Right ventricle myocardium inferior (tissue), 1 donor: ENCODE measurements at places on chromosomes 5 and 9. TPM values are rescaled to one million over a fixed set of nuclear protein-coding genes. Genes with fewer than 3 reads are reported as not detected.

DNA sequence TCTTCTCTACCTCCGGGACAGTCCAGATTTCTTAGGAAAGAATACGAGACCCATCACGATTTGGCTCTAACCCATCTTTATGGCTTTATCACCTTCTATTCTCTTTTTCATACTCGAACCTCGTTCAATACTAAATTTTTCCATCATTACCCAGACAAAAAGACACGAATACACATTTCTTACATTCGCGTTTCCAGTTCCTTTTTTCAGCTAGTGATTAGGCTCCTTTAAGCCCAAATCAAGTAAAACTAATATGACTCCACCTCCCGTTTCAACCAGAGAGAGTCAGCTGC is 506 bp downstream of the ZBTB6 start:
- DNase-seq, result no peak

GRCh38 chr9:134049236-134049635 is 18.6 kb downstream of the BRD3 start:
- peak; percentile 85 for DNase-seq

- peak; percentile 85 for DNase-seq
Measured at GRCh38 chr9:113581865-113582697, 118.6 kb downstream of the RGS3 start.

DNA sequence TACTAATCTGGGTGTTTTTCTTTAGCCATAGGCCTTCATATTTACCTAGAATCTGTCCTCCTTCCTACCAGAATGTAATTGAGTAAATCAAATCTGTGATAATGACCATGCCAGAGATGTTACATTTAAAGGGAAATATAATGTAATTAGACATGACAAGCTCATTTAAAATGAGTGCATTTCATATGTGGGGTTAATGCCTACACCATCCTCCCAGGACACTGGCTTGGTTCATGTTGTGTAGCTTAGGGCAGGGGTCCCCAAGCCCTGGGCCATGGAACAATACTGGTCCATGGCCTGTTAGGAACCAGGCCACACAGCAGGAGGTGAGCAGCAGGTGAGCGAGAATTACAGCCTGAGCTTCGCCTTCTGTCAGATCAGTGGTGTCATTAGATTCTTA is 276.9 kb upstream of the DAP start:
- DNase-seq, result no peak

- DNase-seq, result no peak
Measured at GRCh38 chr5:7445831-7446230, 49.9 kb downstream of the ADCY2 start.

SPAAR gene
- total RNA-seq, result 9.6 TPM

- peak; percentile 42 for DNase-seq
Measured at GRCh38 chr9:135380311-135380960, 99.1 kb upstream of the PPP1R26 start.

RIC1 gene
- total RNA-seq, result 6.9 TPM

C8G gene
- total RNA-seq, result 1.3 TPM

PDZD2 gene
- total RNA-seq, result 59.4 TPM

SPATA31A1 gene
- total RNA-seq, result not detected

HMCN2 gene
- 5.7 TPM for total RNA-seq

DNA sequence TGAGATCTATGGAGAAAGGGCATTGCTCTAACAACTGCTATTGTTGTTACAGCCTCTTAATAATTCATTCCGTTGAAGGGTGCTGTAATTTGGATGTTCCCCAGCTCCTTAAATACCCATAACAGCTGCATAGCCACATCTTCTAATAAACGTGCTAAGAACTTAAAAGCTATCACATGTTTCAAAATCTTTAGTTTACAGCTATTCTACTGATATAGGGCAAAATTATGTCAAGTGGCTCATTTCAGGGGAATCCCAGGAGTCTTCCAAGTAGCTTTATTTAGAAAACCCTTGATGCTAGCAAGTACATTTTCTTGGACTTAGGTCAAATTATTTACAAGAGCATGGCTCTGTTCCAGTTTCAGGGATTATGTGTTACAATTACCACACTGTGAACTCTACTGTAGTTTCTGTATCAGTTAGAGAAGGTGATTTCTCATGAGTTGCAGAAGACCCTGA is 990.4 kb upstream of the ACO1 start:
- no peak for DNase-seq

GRIN1 gene
- not detected for total RNA-seq

DNA sequence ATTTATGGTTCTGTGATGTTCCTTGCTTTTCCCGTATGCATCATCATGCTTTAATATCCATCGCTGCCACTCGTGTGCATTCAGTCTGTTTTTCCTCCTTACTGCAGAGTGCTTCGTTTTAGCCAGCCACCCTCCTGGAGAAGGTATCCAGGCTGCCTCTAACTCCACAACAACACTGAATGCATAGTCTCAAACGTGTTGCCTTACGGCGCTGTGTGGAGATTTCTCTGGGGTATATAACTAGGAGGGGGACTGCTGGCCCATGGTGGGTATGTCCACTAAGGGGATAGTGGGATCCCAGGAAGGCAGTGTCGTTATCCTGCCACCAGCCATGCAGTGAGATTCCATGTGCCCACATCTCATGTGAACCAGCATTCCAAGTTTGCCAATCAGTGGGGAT is 16.4 kb downstream of the BTNL9 start:
- no peak for DNase-seq

PGGT1B gene
- total RNA-seq, result 27.0 TPM

DNA sequence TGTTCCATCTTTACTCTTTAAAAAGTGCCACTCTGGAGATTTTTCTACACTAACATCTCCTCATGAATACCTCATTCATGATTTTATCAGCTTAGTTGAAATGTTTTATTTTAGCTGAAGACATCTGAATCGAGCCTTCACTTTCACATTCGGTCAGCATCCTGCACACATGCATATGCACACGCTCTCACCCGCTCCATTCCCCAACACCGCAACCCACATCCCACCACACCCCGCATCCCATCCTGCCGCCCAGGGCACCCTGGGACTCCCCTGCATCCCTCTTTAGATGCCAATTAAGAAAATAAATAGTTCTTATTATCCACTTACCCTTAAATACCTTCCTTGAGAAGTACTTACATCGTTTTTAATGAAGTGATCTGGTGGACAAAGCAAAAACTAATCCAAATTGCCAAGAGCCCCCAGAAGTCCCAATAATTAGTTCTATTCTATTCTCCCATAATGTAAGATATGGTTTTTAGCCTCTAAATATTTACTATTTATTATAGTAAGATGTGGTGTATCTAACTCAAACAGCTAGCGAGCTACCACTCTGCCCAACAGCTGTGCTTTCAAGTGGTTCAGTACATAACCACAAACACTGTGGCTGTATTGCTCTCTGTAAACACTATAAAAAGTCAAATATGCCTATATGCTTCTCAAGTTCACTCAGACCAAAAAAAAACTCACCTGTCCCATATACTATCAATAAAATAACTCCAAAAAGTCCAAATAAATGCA is 38.2 kb downstream of the GZMK start:
- no peak for DNase-seq

DNA sequence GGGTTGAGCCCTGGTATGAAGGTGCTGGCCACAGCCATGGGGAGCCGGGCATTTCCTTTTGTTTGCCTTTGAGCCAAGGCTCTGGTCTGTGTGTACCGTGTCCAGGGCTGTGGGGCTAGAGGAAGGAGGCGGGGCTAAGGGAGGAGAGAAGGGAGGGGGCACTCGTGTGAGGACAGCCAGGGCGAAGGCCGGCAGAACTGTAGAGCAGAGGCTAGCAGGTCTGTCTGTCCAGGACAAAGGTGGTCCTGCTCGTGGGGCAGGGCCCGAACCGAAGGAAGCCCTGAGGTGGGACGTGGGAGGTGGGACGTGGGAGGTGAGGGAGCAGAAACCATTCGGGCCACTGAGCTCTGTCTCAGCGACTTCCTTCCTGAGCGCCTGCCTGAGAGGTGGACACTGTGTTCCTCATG is 41.3 kb upstream of the TESK1 start:
- peak; percentile 63 for DNase-seq

IL5 gene
- not detected for total RNA-seq

- no peak for DNase-seq
Measured at GRCh38 chr9:23587903-23588302, 238.1 kb downstream of the ELAVL2 start.

DNA sequence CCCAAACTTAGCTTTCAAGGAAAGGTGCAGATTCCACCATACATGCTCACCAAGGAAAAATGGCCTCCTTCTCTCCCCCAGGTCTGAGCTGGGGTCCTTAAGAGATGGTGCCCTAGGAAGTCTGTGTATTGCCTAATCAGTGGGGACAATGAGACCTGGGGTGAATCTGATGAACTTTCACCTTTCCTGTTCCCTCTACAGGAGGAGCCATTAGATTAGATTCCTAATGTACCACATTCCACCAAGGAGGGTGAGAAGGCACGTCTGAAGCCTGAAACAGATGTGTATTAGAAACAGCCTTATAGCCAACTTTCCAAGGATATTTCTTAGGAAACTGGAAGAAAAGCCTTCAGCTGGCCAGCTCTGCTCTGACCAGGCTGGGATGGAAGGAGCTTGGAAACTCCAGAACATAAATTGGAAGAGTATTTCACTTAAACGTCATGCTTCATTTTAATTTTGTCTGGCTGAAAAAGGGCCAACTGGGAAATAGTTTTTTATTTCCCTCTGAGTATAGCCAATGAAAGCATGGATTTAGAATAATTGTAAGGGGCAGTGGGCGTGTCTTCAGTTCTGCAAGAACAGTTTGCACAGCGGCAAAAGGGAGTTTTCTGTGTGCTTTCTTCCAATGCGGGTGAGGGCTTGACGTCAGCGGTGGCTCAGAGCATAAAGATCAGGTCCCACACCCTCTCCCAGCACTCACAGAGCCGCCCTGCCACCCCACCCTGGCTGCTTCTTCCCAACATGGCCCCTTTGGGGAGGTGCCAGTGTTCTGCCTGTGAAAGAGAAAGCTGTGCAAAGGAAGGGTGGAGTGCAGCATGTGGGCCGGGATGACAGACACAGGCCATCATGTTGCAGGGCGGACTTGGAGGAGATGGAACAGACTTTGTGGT is 210.9 kb downstream of the ESM1 start:
- DNase-seq, result peak; percentile 88

MAMDC4 gene
- total RNA-seq, result 12.8 TPM

DNA sequence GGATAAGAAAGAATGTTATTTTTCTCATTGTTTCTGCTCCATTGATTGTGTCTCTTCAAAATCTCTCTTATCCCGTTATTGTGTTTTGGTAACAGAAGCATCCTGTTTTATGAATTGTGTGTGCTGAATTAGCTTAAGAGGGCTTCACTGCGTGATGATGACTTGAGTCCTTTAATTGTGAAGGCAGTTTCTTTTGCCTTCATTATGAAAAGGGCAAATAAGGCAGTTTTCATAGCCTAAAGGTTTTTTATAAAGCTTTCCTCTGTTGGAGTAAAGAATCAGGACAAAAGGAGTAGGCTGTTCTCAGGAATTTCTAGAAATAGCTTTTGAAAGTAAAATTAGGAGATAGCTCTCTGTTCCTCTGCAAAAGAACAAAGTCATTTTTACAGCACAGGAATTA is 169.8 kb downstream of the FOCAD start:
- no peak for DNase-seq

DNA sequence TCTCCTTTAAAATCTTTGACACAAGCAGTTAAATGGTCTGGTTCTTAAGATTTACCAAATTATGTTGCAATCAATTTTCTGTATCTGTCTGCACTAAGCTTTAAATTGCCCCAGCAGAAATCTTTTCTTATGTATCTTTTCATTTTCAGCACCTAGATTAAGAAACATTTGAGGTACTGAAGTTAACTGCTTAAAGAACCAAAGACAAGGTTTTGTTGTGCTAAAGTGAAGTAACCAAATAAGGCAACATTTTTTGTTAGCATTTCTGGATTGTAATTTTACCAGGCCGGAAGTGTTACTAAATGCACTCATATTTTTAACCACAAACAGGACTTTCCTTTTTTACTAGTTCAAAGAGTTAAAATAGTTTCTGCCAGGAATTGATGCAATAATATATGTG is 24.1 kb upstream of the MTAP start:
- DNase-seq, result no peak

SOHLH1 gene
- not detected for total RNA-seq

DNA sequence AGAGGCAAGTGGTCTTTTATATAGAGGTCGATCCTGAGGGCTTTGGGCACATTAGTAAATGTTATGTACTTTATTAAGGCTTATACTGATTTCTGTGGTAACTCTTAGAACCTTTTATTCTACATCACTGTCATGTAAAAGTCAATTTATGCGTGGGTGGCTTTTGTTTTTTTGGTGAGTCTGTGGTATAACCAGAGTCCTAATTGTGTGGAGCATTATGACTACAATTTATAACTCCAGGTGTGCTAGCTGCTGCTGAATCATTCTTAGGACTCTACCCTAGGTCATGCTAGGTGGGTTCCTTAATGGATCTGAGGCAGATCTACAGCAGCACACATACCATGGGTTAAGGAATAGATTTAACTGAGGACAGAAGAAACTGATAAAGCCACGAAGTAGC is 33.9 kb upstream of the KCNN2 start:
- DNase-seq, result no peak

GRCh38 chr5:16048132-16048531 is 131.5 kb downstream of the MARCHF11 start:
- no peak for DNase-seq

ZNF484 gene
- 4.3 TPM for total RNA-seq

- no peak for DNase-seq
Measured at GRCh38 chr5:116152169-116152568, 67.3 kb downstream of the COMMD10 start.

SMIM33 gene
- not detected for total RNA-seq

GRCh38 chr9:25704800-25705199 is 26.6 kb upstream of the TUSC1 start:
- DNase-seq, result no peak

- no peak for DNase-seq
Measured at GRCh38 chr5:31247381-31247780, 53.9 kb downstream of the CDH6 start.

DNA sequence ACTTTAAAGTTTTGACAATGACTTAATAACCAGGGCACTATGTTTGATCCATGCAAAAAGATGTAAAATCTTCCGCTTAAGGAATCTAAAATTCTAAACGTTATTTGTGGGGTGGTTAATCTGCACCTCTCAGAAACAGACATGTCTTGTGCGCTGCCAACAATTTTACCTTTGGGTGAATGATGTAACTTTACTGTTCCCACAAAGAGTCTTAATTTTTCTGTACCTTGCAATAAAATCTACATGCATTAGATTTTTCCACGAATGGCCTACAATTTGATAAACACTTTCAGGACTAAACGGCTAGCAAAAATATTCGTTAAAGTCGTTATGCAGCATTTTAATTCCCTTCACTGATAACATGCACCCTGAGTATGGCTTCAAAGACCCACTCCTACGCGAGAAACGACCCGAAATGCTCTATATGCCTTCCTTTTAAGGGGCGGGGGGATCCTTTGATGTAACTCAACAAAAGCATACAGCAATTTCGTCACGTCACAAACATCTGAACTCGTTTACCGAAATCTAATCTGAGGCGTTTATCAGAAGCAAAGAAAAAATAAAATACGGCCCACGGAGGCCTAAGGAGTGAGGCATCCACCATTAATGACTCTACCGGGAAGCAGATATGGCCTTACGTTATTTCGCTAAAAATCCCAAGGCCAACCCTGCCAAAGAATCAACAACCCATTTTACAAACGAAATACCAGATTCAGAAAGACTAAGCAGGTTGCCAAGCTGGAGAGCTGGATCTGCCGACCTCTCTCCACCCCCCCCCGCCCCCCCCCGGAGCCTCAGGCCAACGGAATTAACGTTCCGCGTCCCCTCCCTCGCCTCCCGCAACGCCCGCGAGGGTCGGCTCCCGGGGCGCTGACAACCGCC is 621 bp downstream of the AK6 start:
- no peak for DNase-seq

GRCh38 chr9:24932785-24933184 is 387.1 kb upstream of the IZUMO3 start:
- DNase-seq, result no peak

- no peak for DNase-seq
Measured at GRCh38 chr5:132064140-132064539, 3.7 kb downstream of the IL3 start.

GRCh38 chr5:158857371-158857770 is 242.3 kb downstream of the EBF1 start:
- no peak for DNase-seq
